C1 segment of cervical spinal cord (tissue), 14 donors: ENCODE measurements at places on chromosomes 2 and 18.
A peak's percentile ranks its signal among the peaks of the same experiment; 100 is the strongest.

- DNase-seq, result no peak
Measured at GRCh38 chr18:45329316-45329715, 286.0 kb upstream of the SLC14A2 start.

- no peak for DNase-seq
Measured at GRCh38 chr2:183126635-183127034, 2.4 kb downstream of the NUP35 start.

GRCh38 chr2:135208016-135208415 is 155.9 kb downstream of the RAB3GAP1 start:
- no peak for DNase-seq

DNA sequence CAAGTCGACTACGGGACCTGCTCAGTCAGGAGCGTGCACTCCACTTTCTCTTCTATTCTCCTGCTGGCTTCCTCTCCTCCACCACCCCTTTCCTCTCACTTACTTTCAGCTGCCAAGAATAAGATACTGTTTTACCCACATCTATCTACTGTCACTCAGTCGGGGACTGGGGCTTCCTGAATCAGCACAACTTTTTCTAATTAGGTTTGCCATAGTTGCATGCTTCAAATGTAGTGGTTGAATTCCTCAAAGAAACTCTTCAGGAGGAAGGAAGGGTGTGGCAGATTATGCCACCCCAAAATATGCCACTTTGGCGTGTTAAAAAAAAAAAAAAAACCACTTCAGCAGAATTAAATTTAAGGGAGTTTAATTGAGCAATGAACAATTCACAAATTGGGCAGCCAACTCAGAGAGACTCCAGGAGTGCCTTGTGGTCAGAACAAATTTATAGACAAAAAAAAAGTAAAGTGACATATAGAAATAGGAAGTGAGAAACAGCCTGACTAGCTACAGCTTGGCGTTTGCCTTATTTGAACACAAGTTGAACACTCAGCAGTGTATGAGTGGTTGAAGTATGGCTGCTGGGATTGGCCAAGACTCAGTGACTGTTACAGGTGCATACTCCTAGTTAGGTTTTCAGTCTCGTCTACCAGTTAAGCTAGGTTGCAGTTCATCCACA is 32.5 kb upstream of the RMDN2 start:
- no peak for DNase-seq

- no peak for DNase-seq
Measured at GRCh38 chr2:178246696-178247095, 52.4 kb downstream of the OSBPL6 start.

- DNase-seq, result no peak
Measured at GRCh38 chr2:44745922-44746766, 195.4 kb upstream of the SIX3 start.

- DNase-seq, result no peak
Measured at GRCh38 chr2:6556755-6557154, 309.0 kb downstream of the CMPK2 start.

DNA sequence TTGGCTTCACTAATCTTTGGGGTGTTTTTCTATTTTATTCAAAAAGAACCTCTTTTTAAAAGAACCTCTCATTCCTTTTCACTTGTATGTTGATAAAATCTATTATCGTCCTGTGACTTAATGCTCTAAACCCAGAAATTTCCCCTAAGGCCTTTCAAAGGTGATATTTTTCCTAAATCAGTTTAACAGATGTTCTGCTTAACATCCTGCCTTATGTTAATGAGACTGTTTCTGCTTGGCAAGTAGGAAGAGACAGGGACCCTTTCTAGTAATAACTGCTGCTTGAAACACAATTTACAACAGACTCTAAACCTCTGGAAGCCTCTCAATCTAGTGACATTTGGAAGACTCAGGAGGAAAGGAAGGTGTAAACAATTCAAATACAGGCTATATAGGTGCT is 128.8 kb downstream of the KCNJ3 start:
- no peak for DNase-seq

- DNase-seq, result no peak
Measured at GRCh38 chr2:113711851-113712250, 44.6 kb downstream of the SLC35F5 start.

DNA sequence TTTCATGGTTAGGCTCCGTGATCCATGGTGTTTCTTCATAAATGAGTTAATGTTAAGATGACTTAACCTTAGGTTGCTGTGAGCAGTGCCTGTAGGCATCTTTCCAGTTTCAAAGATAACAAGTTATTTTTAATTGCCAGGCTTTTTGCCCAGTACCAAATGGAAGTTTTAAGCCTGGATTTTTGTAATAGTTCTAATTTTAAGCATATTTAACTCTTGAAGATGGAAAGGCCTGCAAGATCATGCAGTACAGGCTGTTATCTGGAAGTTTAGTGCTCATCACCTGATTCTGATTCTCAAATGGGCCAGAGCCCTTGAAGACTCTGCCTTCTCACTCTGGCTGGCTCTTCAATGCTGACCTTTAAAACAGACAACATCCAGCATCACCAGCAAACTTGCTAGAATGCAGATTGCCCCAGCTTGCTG is 141.3 kb downstream of the NCK2 start:
- DNase-seq, result no peak

GRCh38 chr18:57547260-57547659 is 39.2 kb downstream of the FECH start:
- no peak for DNase-seq

DNA sequence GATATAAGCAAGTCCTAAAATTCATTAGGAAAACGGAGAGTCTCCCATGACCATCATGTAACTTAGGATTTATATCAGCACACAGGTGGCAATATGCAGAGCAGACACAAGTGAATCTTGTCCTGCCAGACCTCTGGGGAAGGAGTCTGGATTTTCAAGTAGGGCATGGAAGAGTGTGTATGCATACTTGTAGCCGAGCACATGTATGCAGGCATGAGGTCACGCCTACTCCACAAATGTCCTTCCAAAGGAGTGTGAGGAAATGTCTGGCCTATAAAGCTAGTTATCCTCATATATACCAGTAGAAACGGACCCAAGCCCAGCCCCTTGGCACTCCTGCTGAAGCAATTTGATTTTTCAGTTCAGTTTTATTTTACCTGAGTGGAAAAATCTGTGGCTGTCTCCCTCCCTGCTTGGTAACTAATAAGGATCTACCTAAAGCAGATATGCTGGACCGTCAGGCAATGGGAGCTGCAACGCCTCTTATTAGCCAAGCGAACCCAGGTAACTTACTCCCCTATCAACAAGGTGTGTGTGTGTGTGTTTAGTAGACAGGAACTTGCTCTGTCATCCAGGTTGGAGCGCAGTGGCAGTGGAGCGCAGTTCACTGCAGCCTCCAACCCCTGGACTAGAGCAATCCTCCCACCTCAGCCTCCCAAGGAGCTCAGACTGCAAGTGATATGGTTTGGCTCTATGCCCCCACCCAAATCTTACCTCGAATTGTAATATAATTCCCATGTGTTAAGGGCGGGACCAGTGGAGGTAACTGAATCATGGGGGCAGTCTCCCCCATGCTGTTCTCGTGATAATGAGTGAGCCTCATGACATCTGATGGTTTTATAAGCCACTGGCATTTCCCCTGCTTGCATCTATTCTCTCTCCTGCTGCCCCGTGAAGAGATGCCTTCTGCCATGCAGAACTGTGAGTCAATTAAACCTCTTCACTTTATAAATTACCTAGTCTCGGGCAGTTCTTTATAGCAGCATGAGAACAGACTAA is 2.8 kb downstream of the STAT1 start:
- DNase-seq, result no peak

GRCh38 chr2:168874368-168875054 is 15.7 kb downstream of the SPC25 start:
- DNase-seq, result no peak

DNA sequence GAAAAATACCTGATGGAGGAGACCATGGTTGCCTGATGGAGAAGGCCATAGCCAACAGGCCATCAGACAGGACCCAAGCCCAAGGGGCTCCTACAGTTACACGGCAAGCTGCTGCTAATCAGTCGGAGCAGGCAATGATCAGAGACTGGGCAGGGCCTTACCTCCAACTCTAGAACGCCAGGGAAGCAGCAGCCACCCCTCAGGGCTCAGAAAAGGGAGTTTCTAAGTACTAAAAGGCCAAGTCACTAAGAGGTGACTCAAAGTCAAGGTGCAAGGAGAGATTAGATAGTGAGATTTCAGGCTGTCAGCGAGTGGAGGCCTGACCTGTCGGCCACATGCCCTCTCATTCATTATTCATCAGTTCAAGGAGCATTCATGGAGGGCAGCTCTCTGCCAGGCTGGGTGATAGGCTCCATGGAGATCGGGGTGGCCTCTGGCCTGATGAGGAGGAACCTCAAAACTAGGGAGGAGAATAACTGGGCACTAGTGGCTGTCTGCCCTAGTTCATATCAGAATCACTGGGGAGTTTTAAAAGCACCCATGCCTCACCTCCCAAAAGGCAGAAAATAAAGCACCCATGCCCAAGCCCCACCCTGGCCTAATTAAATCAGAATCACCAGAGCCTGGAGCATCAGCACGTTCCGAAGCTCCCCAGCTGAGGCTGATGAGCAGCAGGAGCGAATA is 3.6 kb downstream of the VIL1 start:
- no peak for DNase-seq

DNA sequence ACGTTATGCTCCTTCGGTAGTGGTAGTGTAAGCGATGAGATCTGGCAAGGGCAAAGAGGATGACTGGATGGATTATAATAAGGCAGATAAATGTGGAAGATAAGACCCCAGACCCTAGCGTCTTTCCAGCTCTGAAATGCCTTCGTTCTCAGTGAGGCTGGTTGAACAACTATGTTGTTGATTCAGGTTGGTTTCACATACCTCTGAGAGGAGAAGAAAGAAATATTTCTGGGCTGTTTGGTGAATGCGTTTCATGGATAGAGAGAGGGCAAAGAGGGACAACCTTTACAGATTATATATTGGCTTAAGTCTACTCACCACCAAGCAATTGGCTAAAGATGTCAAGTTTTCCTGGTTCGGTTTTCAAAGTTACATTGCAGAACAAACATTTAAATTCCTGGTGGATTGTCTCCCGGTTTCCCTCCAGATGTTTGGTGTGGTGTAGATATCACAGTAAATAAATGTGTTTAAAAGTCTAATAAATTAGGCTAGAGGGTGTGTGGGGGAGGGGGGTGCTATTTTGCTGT is 190.1 kb upstream of the GLI2 start:
- DNase-seq, result no peak

DNA sequence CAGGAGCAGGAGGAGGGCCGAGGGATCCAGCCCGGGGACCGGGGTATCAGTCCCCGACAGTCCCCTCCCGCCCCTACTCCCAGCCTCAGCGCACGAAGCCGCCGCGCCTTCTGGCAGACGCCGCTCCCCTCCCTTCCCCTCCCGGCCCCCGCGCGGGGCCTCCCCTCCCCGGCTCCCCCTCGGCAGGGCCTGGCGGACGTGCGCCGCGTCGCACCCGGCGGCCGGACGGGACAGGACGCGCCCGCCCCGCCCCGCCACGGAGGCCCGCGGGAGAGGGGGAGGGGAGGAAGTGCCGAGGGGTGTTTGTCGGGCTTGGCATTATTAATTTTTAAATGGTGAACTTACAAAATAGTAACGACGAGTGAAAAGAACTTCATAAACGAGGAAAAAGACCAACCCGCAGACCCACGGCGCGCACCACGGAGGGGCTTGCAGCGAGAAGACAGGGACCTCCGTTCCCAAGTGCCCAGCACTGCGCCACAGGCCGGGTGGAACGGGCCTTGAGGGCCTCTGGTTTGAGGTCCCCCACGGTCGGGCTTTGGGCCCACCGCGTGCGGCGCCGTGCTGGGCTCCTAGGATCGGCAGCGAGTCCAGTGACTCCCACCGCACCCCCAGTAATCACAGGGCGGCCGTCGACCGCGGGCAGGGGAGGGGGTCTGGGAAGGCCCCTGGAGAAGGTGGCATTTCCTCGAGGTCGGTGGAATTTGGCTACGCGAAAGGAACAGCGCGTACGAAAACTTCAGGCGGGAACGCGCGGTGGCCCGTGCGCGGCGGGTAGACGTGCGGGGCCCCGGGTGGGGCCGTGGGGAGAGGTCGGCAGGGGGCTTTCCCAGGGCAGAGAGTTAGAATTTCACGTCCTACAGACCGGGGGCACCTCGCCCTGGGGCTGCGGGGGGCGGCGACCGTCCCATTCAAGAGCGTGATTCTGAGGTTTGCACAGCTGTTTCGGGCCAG is 954 bp upstream of the CTDSP1 start:
- peak; percentile 70 for DNase-seq

DNA sequence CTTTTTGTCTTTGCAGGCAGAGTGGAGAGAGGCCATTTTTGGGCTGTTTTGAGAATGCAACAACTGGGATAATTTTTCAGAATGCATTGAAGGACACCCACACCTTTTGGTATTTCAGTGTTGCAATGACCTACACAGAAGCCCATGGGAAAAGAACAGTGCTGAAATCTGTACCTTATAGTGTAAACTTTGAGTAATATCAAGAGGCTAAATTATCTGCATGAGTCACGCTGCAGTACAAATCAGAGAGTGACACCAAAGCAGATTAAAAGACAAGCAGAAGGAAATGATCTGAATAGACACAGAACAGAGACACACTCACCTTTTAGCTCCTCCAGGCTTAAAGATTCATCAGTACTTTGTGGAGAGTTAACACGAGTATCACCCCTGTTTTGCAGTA is 265.3 kb downstream of the PAX3 start:
- DNase-seq, result no peak

- peak; percentile 75 for DNase-seq
Measured at GRCh38 chr2:218367415-218368149, 10.9 kb downstream of the CATIP start.

DNA sequence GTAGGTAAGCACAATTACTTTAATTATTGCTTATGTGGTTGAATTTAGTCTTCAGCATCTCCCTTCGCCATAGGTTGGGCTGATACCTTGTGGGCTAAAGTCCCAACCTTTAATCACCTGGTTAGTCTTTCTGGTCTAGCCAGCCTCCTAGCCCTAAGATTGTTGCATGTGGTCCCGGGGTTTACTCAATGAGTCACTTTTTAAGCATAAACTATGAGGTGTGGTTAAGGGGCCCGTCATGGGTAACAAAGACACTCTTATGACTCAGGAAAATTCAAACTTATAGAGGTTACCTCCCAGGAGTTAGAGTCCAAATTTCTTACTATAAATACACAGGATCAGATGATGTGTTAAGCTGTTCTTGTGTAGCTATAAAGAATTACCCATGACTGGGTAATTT is 841.6 kb downstream of the TRIB2 start:
- no peak for DNase-seq

DNA sequence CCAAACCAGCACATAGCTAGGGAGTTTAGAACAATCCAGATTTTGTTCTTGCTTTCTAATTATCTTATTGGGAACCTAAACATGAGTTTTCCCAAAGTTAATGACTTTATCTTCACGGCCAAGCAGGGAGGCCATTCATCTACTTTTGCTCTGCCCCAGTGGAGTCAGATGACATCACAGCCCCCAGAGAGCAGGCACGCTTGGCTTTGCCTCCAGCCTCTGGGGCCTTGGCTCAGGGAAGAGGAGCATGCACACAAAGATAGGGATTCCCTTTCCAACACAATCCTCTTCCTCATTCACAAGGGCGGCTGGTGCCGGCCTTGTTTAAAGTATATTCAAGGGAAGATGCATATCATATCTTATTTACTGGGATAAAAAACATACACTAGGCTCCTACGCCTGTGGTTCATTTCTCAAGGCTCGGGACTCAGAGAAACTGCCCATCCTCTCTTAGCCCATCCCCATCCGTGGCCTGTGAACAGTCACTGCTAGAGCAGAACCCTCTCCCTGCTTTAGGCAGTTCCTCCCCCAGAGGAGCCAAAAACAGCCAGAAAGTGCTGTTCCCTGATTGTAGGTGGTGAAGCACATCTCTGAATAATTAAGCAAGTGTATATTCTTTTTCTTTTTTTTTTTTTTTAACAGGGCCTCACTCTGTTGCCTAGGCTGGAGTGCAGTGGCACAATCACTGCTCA is 21.2 kb downstream of the TGFA start:
- no peak for DNase-seq
